T47D (cell line): ENCODE measurements at places on chromosomes 6 and 20.

- peak; percentile 22 for DNase-seq
Measured at GRCh38 chr6:157020881-157021343, 243.7 kb downstream of the ARID1B start.

- no peak for DNase-seq
Measured at GRCh38 chr6:144468709-144469108, 183.6 kb downstream of the UTRN start.

GRCh38 chr20:51337126-51337805, 205.3 kb downstream of the NFATC2 start:
- DNase-seq = no peak

- no peak for DNase-seq
Measured at GRCh38 chr6:137740091-137740755, 126.8 kb upstream of the TNFAIP3 start.

DNA sequence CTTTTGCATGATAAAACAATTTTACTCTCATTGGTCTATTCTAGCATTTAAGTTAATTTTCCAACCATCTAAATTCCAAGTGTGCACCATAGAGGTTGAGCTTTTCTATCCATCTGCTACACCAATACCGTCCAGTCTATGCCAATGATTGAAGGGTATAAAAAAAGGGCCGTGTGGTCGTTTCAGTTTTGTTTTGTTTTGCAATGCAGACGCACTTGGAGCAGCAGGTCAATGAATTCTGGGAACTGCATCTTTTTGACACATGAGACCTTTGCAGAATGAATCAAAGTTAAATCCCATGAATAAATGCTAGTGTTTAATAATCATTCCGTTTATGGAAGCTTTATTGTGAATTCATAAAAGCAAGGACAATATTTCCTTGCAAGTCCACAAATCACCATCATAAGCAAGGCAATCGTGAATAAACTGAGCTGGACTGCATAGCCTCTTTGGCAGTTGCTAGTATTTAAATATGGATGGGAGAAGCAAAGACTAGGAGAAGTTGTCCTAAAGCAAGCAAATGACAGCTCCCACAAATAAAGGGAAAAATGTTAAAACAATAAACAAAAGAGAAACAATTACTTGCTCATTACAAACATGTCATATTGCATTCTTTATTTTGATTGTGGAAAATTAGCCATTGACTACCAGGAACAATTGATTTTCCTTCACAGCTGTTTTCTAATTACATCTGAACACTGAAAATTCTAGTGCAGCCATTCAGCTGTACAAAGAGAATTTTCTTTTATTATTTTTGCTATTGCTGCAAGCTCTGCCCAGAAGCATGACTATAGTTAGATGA, 649.7 kb upstream of the GJE1 start:
- DNase-seq = no peak

GRCh38 chr6:1003394-1004160, 308.3 kb upstream of the FOXQ1 start:
- no peak for DNase-seq

DNA sequence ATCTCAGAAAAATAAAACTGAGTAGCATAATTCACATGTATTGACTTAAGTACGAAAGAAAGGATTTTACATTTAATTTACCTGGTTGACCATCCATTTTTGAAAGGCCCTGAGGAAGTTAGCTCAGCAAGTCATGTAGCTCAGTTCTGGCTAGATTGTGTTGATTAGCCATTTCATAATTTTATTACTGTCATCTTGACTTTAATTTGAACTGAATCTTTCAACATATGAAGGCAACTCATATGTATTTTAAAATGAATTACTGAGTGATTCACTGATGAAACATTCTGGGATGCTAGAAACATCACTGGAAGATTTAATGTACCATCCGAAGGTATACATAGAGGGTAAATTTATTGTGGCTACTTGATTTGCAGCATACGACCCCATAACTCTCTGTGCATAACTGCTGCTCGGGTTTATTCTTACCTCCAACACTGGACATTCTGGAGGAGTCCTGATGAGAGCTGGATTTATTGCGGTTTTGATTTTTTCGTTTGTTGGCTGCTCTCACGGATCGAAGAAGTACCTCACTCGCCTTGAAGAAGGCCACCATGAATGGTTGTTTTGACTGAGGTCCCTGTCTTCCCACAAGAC, 101.7 kb downstream of the BMP5 start:
- no peak for DNase-seq

DNA sequence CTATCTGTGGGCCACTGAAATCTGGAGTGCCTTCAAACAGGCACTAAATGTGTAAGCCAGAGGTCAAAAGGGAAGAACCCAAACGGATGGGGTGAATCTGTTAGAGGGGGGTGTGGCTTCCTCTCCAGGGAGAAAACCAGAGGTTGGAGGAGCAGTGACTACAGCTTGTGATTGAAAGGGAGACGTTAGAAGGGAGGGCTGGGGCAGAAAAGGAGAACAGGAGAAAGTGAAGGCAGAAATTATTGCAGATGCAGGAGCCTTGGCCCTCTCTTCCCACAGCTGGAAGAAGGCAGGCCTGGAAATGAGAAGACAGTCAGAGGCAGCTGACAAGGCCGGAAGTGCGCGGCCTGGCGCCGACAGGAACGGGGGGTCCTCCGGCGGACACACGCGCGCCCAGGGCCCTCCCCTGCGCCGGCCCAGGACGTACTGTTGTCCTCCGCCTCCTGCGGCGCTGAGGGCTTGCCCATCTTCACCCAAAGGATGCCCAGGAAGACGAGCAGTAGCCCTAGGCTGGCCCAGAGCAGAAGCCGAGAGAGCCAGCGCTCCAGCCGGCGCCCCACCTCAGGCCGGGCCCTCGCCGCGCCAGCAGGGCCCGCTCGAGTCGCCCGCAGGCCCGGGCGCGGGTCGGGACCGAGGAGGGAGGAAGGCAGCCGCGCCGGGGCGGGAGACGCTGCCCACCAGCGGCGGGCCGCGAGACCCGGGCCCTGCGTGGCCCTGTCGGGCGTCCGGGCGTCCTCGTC, 806 bp downstream of the LEMD2 start:
- DNase-seq = peak; percentile 51

DNA sequence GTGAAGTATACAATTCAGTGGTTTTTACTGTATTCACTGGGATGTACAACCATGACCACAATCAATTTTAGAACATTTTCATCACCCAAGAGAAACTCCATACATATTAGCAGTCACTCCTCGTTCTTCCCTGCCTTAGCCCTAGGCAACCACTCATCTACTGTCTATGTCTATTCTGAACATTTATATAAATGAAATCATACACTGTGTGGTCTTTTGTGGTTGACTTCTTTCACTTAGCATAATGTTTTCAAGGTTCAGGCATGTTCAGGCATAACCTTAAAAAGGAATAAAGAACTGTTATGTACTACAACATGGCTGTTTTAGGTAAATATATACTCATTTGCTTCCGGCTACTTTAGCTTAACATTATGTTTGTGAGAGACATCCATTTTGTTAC, 37.3 kb downstream of the BLTP3A start:
- DNase-seq = no peak

DNA sequence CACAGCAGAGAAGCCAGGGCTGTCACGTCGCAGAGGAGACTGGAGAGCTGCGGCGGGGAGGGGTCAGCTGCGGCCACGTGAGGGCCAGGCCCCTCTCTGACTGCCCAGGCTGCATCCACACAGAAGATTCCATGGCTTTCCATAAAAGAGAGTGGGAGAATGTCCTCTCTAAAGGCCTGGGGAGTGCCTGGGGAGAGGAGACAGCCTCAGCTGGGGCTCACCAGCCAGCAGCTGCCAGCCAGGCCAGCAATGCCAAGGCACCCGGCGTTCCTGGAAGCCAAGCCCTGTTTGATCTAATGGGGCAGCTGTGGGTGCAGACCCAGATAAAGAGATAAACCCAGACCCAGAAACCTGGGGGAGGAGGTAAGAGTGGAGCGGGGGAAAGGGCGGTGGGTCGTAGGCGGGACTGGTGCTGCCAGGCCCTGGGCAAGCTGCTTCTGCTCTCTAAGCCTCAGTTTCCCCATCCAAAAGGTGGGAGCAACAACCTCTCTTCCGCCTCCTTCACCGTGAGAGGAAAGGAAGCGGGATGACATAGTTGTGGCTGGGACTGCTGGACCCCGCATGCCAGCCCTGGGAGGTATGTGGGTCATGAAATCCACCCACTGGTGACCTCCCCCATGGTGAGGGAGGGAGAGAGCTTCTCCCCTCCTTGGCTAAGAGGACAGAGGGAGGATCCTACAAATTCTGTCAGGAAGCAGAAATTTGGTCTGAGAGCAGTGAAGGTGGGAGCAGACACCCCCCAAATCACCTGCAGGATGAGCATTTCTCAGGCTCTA, 3.1 kb upstream of the OSBPL2 start:
- no peak for DNase-seq

DNA sequence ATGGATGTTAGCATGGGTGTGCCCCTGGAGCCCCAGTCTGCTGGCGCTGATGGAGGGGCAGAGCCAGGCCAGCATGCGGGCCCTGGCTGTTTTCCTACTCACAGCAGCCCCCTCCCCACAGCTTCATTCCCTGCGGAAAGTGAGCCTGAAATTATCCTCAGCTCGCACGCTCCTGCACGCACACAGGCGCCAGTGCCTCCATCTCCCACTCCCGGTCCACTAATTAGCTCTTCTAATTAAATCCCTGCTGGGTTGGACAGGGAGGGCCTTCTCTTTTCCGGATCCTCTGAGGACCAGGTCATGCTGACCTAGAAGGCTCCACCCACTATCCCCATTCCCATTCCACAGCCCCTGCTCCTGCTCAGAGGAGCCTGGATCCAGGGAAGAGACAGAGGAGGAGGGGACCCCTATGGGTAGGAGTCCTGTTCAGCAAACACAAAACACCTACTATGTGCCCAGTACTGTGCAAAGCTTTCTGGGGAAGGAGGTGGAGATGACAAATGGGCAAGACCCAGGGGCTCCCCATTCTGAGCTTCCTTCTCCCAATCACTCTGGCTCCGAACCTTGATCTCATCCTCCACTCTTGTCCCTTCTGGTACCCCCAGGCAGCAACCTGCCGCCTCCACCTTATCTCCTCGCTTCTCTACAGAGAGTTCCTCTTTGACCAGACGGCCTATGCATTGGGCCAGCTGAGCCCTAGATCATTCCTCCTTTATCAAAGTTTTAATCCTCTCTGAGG, 70.2 kb upstream of the CCDC167 start:
- DNase-seq = peak; percentile 40

GRCh38 chr20:59082981-59083380, 40.4 kb upstream of the PRELID3B start:
- DNase-seq = no peak

DNA sequence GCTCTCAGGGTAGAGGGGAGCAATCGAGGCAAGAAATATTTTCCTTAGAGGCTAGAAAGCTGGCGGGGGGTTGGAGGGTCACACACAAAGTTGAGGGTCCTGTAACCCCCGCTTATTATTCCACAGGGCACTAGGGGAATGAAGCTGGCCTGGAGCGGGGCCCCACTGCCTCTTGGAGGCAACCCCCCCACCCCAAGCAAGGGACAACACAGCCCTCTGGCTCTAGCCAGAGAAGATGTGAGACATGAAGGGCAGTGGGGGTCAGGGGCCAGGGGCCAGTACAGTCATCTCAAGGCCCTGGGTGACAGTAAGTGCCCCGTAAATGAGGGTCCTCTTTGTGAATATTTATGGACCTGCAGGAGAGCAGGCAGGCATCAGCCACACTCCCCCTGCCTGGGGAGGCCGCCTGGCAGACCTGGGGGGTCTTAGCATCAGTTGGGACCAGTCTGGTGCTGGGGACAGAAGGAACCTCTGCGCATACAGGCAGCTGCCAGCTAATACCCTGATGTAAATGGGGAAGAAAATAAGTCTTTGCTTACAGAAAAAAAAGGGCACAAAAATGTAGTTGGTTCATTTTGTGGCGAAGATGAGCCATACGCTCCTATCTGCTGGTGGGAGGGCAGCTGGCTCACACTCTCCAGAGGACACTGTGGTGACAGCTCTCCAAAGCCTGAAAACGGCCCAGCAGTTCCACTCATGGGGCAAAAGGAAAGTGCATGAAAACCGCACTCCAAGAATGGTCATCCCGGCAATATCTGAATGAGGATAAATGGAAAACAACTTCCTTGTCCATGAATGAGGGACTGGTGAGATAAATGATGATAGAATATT, 21.9 kb downstream of the SPATA2 start:
- DNase-seq = no peak

- DNase-seq = no peak
Measured at GRCh38 chr20:48747840-48748414, 79.9 kb downstream of the PREX1 start.

DNA sequence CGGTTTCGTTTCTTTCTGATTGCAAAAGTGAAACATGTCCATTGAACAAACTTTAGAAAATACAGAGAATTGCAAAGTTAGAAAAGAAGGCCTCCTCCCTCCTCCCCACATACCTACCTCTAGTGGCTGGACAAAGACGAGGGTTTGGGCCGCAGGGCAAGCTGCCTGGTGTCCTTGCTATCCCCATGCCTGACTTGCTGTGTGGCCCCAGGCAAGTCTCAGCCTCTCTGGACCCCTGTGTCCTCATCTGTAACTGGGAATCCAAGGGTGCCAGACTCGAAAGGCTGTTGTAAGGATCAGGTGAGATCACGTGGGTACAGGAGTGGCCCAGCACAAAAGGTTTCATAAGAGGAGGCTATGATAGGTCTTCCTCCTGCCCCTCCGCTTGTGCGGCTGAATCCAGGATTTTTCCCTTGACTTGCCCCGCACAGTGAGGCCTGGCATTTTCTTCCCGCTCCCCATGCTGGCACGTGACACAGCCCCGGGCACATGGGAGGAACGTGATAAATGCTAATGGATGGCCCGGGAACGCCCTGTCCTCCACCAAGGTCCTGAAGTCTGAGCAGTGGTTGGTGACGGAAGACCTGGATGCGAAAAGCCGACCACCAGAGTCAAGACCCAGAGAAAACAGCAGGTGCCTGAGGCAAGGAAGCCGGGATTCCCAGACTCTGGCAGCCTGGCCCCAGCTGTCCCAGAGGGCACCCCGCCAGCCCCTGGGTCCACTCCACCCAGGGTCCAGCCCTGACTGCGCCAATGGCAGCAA, 55.8 kb downstream of the UBE2V1 start:
- no peak for DNase-seq

GRCh38 chr6:127103482-127103881, 15.0 kb upstream of the RSPO3 start:
- no peak for DNase-seq

GRCh38 chr6:169766921-169767736, 15.7 kb downstream of the ERMARD start:
- no peak for DNase-seq

DNA sequence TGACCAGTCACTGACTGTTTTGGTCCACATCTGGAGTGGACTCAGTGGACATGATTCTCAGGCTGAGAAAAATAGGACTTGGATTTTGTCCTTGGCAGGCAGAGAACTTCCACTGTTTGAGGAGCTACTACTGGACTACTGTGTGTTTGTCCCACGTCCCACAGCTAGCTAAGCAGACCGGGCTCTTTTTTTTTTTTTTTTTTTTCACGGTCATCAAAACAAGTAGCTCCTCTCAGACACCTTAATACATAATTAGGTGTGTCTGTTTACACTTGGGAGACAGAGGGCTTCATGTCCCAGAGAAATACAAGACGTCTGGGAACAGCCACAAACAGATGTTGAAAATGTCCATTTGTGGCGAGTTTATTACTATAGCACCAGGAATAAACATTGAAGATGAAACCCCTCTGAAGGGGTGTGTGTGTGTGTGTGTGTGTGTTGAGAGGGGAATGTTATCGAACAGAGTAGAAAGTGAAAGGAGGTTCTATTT, 155.0 kb upstream of the SUPT3H start:
- no peak for DNase-seq
